Right cardiac atrium (tissue), 5 donors: ENCODE measurements at places on chromosomes 6 and 20. TPM values are rescaled to one million over a fixed set of nuclear protein-coding genes. Genes with fewer than 3 reads are reported as not detected.

Gene ETV7
- 0.34 TPM for total RNA-seq

Gene CST4
- not detected for total RNA-seq

Gene GPX5
- total RNA-seq: not detected

Gene RSPH9
- 0.18 TPM for total RNA-seq

Gene MYBL2
- total RNA-seq: 0.11 TPM

Gene TSHZ2
- total RNA-seq: 7.1 TPM

Gene DPPA5
- not detected for total RNA-seq

Gene MRAP2
- total RNA-seq: 1.4 TPM

Gene ARMH2
- not detected for total RNA-seq

Gene EEF1A1
- 4,687 TPM for total RNA-seq

Gene SLC17A3
- total RNA-seq: 0.34 TPM

Gene SIRPA
- total RNA-seq: 40.5 TPM

Gene KCNS1
- 0.37 TPM for total RNA-seq

Gene MBOAT1
- total RNA-seq: 6.6 TPM

Gene SLC4A11
- 0.29 TPM for total RNA-seq

Gene HLA-DRB1
- 153 TPM for total RNA-seq

Gene CST11
- not detected for total RNA-seq

Gene MMP24
- 0.39 TPM for total RNA-seq

Gene DCDC2
- not detected for total RNA-seq

Gene C20orf96
- total RNA-seq: 6.3 TPM

Gene RAET1E
- 0.41 TPM for total RNA-seq

Gene CAPN11
- total RNA-seq: not detected

Gene GPR6
- not detected for total RNA-seq

Gene PRDM1
- total RNA-seq: 0.91 TPM

Gene HLA-DOA
- total RNA-seq: 2.0 TPM

Gene CLPSL1
- not detected for total RNA-seq

Gene HEY2
- 4.6 TPM for total RNA-seq

Gene PI3
- total RNA-seq: not detected

Gene ZSCAN16
- 2.5 TPM for total RNA-seq

Gene PAK5
- total RNA-seq: not detected

Gene NXT1
- total RNA-seq: 8.9 TPM

Gene GINS1
- total RNA-seq: 0.45 TPM

Gene SUMO4
- total RNA-seq: 0.59 TPM

Gene TFAP2D
- total RNA-seq: not detected
